ENCODE measurements at places on chromosomes 1 and 21.
A peak's percentile ranks its signal among the peaks of the same experiment; 100 is the strongest.

- DNase-seq = no peak
Measured at GRCh38 chr1:82920418-82921248, 1078.3 kb downstream of the TTLL7 start.

GRCh38 chr1:177771688-177772087 lies 198.2 kb downstream of the SEC16B start:
- DNase-seq = no peak

GRCh38 chr1:81551946-81552345 lies 248.8 kb upstream of the ADGRL2 start:
- DNase-seq = no peak

DNA sequence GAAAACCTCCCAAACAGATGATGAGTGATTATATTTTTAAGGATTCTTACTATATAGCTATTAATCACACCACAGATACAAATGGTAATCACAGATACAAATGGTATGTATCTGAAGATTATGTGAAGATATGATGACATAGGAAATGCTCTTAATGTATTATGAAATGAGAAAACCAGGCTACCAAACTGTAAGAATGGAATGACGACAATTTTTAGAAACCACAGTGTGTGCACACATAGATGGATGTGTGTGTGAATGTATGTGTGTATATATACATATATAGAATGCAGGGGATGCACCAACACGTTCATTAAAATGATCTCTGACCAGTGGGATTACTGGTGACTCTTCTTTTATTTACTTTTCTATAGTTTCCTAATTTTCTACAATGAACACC lies 21.5 kb upstream of the ENAH start:
- DNase-seq = no peak

DNA sequence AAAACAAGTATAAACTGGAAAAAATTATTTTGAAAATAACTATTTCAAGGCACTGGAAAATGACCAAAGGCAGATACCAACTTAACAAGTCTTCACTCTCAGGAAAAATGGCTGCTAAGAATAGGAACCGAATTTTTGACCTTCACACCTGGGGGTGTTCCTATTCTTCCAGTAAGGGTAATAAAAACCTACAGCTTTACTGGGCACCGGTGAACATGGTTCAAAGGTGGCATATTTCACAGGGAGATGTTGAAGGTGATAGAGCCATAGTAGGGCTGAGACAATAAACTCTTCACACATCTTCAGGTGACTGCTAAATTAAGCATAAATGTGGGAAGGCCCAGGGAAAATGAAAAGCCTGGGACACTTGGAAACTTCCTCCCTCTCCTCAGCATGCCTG lies 65.4 kb upstream of the IFFO2 start:
- no peak for DNase-seq

DNA sequence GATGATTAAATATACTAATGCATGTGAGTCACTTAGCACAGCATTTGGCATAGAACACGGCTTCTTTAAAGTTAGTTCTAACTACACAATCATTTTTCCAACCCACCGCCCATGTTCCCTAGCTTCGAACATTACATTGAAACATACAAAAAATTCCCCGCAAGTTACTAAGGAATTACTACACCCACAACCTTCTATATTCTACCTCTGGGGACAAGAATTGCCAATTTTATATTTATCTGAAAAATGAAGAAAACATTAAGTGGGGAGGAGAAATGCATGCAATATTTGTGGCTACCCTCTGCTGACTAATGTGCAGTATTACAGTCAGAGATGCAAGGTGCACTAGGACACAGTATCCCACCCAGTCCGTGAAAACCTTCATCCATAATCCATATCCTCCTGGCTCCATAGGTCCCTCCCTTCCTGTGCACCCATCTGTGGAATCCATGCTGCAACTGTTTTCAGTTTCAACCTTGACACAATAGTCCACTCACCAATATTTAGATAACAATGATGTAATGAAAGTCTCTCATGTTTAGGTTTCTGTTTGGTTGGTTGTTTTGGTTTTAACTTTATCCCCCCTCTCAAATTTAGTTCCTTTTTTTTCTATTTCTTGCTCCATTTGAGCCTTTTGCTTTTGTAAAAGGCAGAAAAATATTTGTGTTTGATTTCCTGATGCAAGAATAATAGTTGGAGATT lies 31.6 kb downstream of the RGS5 start:
- DNase-seq = no peak

- no peak for DNase-seq
Measured at GRCh38 chr1:92769856-92770255, 15.1 kb downstream of the EVI5 start.

DNA sequence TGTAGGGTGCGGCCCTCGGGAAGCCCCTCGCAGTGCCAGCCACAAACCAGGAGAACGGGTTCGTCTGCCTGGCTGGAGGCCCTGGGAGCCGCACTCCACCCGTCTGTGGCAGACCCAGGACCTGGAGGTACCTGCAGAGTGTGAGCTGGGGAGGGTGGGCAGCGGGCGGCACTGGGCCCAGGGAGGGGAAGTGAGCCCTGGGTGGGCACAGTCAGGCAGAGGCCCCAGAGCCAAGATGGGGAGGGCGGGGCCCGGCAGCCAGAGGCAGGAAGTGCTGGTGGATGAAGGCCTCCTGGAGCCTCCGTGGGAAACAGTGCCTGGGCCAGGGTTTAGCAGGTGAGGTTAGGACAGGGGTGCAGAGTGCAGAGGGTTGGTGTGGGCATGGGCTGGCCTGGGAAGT lies 4.0 kb upstream of the PEX10 start:
- peak; percentile 51 for DNase-seq

- DNase-seq = no peak
Measured at GRCh38 chr1:63448731-63449246, 74.2 kb downstream of the ITGB3BP start.

DNA sequence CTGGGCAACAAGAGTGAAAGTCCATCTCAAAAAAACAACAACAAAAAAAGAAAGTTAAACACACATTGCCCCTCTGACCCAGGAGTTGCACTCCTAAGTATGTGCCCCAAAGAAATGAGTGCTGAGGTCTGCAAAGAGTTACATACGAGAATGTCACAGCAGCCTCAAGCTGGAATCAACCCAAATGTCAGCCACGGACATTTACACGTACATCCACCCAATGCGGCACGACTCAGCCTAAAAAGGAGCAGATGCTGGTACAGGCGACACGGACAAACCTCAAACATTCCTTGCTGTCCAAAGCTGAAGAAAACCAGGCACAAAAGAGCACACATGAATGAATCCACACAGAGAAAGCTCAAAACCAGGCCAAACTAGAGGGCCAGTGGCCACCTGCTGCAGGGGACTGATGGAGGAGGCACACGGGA lies 46.8 kb upstream of the ECE1 start:
- no peak for DNase-seq

GRCh38 chr1:200883118-200883517 lies 10.3 kb downstream of the GPR25 start:
- peak; percentile 6 for DNase-seq

DNA sequence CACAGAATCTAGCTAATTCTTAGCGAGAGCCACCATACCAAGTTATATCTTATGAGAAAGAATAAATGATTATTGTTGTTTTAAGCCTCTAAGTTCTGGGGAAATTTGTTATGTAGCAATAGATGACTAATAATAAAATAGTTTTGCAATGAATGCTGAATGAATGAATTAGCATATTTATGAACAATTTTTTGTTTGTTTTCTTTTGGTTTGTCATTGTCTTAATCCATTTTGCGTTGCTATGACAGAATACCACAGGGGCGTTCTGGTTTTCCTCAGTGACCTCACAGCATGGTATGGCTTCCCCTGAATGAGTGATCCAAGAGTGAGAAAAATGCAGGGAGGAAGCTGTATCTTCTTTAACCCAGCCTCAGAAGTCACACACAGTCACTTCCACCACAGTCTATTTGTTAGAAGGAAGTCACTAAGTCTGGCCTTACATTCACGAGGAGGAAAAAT lies 53.8 kb upstream of the HPDL start:
- no peak for DNase-seq

GRCh38 chr1:15966081-15966955 lies 9.6 kb downstream of the ZBTB17 start:
- DNase-seq = peak; percentile 83

GRCh38 chr1:20059847-20060246 lies 10.1 kb upstream of the PLA2G5 start:
- no peak for DNase-seq

- peak; percentile 30 for DNase-seq
Measured at GRCh38 chr1:1470626-1471388, 758 bp upstream of the ATAD3B start.

GRCh38 chr1:47776667-47777131 lies 220.5 kb downstream of the TRABD2B start:
- DNase-seq = no peak

DNA sequence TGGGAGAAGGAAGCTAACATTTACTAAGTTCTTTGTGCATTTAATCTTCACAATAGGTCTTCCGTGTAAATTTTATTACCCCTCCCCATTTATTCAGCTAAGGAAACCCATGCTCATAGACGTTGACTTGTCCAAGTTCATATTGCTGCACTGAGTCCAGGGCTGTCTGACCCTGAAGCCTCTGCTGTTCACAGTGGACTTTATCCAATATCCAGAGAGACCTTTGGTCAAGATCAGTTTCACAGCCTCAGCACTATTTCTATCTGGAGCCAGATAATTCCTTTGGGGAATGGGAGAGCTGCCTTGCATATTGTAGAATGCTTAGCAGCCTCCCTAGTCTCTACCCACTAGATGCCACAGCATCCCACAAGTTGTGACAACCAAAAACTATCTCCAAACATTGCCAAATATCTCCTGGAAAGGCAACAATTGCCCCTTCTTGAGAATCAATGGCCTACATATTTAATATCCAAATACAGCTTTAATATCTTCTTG lies 26.4 kb downstream of the ILDR2 start:
- no peak for DNase-seq

DNA sequence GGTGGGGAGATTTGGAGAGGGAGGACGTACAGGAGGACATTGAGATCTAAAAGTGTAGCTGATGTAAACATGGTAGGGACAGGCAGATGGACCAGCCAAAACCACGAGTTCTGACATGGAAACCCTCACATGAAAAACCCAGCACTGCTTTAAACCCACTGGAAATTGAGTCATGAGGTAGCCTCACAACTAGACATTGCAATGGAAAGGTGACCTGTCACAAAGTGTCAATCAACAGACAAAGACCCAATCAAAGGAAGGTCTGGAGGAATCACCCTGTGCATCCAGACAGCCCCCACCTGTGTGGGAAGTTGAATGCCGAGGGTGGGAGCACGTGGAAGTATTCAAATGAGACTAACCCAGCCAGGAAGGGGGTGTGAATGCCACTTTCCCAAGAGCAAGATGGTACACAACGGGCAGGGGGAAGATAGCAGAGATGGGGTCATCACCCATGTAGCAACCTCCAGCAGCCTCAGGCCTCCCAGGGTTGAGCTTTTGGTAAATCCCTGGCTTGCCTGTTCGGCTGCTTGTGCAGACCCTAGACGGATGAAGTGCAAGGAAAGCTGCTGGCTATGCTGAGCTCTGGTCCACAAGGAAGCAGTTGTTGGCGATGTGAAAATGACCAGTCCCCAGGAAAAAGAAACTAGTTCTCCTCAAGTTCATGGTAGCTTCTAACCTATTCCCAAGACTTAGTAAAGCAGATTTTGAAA lies 5.6 kb downstream of the FCMR start:
- no peak for DNase-seq

DNA sequence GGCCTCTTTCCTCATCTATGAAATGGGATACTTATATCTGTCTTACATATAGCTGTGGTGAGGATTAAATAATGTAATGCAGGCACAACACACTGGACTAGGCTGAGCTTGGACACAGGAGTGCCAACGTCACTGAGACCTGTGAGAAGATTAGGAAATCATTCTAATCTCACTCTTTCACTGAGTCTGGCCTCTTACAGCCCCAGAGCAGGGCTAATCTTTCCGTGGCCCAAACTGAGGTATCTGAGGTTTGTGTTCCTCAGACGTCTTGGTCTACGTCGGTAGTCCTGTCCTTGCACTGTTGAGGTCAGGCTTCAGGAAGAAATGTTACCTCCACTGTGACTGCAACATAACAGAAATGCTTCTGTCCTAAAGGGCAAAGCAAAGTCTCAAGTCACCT lies 22.6 kb upstream of the A3GALT2 start:
- no peak for DNase-seq

DNA sequence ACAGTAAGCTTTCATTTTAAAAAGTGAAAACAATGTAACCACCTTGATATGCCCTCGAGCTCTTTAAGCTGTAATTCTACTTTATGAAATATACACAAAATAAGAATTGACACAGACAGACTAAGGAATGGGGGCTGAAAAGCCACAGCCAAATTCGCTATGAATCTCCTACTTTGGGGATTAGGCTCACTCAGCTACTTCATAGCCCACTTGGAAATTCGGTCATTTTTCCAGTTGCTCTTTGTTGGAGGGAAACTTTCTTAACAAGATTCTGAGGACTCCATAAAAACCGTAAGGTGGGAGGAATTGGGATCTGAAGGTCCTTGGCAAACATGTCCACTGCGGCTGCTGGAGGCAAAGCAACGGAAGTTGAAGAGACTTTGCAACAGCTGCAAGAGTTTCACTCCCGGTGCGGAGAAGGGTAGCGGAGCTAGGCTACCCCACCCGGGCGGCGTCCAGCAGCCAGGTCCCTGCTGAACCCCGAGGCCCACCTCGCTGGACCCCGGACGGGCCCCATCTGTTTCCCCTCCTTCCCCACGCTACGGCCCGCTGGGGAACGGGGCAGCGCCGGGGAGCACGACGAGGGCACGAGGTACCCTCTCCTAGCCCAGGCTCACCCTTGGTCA lies 634 bp downstream of the MYCBP start:
- peak; percentile 39 for DNase-seq

- DNase-seq = no peak
Measured at GRCh38 chr1:34887593-34887992, 28.0 kb upstream of the SMIM12 start.

DNA sequence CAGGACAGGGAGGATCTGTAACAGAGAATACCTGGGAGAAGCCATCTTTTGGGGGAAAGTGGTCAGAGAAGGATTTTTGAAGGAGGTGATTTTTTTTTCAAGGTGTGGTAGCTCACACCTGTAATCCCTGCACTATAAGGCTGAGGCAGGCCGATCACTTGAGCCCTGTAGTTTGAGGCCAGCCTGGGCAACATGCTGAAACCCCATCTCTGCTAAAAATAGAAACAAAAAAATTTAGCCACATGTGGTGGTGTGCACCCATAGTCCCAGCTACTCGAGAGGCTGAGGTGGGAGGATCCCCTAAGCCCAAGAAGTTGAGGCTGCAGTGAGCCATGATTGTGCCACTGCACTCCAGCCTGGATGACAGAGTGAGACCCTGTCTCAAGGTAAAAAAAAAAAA lies 67.4 kb upstream of the ARTN start:
- DNase-seq = no peak

All from stimulated activated CD4-positive, alpha-beta T cell treated with anti-CD3 and anti-CD28 coated beads, Interleukin-2, amount 100 ng/mL, for 24 hours (primary cell).